Tibial nerve (tissue), 4 donors: ENCODE measurements at places on chromosomes 1 and 21. TPM values are rescaled to one million over a fixed set of nuclear protein-coding genes. Genes with fewer than 3 reads are reported as not detected.

The LIPI gene
- total RNA-seq = not detected

DNA sequence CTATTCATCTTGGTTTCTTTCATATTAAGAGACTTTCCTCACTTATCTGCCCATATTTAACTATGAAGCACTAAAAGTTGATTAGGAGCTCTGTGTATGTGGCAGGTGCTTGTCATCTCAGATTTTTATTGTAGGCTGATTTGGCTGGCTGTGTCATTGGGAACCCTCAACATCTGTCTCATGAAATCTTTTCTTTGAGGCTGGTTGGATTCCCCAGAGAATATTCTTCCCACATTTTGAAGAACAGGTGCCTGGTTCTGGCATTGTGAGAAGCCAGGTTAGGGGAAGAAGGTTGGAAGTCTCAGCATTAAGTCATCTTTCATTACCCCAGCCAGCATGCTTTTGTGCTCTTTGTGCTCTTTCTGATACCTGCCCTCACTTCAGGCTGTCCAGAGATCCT is 37.1 kb downstream of the EEIG2 start:
- DNase-seq = no peak

DNA sequence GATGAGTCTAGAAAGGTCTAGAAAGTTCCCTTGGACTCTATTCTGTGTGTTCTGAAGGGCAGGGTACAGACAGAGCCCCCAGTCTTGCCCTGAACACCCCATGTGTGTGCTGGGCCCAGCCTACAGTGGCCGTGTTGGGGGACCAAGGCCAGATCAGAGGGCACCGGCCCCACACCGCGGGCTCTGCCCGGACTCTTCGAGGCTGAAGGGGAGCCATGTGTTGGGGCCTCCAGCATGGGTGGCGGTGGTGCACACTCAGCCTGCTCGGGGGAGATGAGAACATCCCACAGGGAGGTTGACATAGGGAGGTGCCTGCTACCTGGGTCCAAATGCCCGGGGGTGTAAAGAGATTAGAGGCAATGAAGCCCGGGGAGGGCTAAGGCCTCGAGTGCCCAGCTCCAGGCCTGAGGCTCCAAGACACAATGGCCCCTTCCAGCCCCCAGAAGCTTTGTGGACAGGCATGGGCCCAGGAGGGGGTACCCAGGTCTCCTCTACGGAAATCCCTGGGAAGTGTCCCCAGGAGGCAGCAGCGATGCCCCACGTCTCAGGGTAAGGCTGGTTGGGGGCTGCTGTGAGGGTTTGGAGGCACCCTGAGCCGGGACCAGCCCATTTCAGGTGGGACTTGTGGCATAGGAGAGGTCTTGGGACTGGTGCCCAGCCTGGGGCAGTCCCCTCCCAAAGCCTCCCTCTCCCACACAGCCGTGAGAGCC is 12.1 kb downstream of the ARHGEF16 start:
- DNase-seq = no peak

DNA sequence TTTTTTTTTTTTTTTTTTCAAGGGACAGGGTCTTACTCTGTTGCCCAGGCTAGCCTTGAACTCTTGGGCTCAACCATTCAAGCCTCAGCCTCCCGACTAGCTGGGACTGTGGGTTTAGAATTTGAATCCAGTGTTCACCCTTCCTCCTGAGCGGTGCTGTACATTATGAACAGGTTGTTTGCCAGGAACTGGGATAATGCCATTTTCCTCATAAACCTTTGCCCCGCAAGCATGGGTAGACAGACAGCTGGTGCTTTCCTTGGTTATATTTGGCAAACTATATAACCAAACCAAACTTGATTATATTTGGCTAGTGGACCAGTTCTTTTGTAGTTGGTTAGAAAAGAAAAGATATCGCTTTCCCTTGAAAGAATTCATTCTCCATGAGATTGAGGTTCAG is 54.9 kb downstream of the GALNT2 start:
- DNase-seq = no peak

- peak; percentile 9 for DNase-seq
These were observed 72.9 kb downstream of the TRIM11 start for GRCh38 chr1:228333739-228334115.

DNA sequence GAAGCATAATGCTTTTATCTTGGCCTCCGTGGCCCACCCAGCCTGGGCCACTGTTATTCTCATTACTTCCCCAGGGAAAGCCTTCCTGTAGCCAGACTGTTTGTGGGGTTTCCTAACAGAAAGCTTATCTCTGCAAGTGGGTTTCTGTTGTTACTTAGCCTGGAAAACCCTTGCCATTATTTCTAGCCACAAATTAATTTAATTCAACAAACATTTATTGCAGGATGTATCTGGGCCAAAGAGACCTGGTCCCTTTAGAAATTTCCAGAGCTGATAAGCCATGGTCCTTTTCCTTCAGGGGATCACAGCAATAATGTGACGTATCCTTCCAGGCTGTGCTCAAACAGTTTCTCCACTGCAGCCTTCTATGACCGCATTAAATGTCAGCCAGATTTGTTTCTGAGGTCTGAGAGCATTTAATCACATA is 20.9 kb downstream of the TNN start:
- no peak for DNase-seq

GRCh38 chr1:214422137-214422671 is 129.2 kb downstream of the PTPN14 start:
- no peak for DNase-seq
